Naive thymus-derived CD4-positive, alpha-beta T cell (primary cell): ENCODE measurements at places on chromosomes 11 and 22. TPM values are rescaled to one million over a fixed set of nuclear protein-coding genes. Genes with fewer than 3 reads are reported as not detected.

DNA sequence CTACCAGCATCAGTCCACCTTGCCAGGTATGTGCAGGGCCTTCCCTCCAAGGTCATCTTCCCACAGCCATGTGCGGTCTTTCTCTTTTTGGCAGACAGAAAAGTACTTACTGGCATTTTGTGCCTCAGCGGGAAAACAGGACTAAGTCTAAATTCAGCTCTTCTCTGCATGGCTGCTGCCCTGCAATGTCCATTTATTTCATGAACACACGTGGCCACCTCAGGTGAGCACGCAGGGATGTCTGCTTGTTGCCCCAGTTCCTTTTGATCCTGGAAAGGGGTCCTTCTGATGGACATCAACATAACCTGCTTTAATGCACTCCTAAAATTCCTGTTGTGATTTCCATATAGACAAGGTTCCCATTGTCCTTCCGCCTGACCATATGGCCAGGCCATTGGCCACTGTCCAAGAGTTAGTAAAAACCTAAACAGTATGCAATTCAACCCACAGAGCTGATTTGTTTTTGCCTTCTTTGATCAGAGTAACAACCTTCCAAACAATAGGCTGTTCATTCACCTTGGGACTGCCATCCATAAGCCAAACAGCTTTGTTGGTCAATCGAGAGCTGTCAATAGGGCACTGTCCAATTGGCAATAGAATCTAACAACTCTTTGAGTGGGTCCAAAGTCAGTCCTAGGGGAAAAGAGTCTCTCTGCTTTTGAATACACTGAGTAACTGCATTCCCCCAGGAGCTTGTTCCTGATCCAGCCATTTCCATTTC is 5.9 kb downstream of the TREH start:
- no peaks in the 10 kb centered on the region for H3K4me1 ChIP-seq
- no peaks in the 10 kb centered on the region for H3K27me3 ChIP-seq
- no peak overlapping the region for H3K27ac ChIP-seq
- H3K36me3 ChIP-seq, result no peaks in the 10 kb centered on the region
- H3K4me3 ChIP-seq, result no peak overlapping the region
- DNase-seq, result no peak

Gene FERMT3
- total RNA-seq, result 110 TPM

Gene APOBEC3F
- total RNA-seq, result 12.7 TPM

GRCh38 chr11:69659591-69659990 is 15.6 kb downstream of the LTO1 start:
- H3K27ac ChIP-seq, result no peak overlapping the region
- H3K27me3 ChIP-seq, result no peaks in the 10 kb centered on the region
- H3K4me1 ChIP-seq, result no peaks in the 10 kb centered on the region
- peaks cover 32% of the 10 kb centered on the region for H3K36me3 ChIP-seq

Gene FGF3
- not detected for total RNA-seq

Gene OR8G5
- total RNA-seq, result not detected

- H3K27ac ChIP-seq, result no peak overlapping the region
- H3K36me3 ChIP-seq, result no peaks in the 10 kb centered on the region
- no peaks in the 10 kb centered on the region for H3K27me3 ChIP-seq
- H3K4me1 ChIP-seq, result peaks cover 5% of the 10 kb centered on the region
Observed at GRCh38 chr22:49997932-49998717, 14.4 kb downstream of the IL17REL start.

Gene TRPM5
- 0.81 TPM for total RNA-seq

GRCh38 chr11:130804306-130805076 is 111.8 kb downstream of the SNX19 start:
- no peaks in the 10 kb centered on the region for H3K4me1 ChIP-seq
- H3K27me3 ChIP-seq, result no peaks in the 10 kb centered on the region
- H3K36me3 ChIP-seq, result no peaks in the 10 kb centered on the region
- no peak overlapping the region for H3K27ac ChIP-seq
- DNase-seq, result no peak

GRCh38 chr22:35563211-35563610 is 22.6 kb downstream of the RASD2 start:
- no peaks in the 10 kb centered on the region for H3K4me1 ChIP-seq
- no peaks in the 10 kb centered on the region for H3K36me3 ChIP-seq
- H3K4me3 ChIP-seq, result no peak overlapping the region
- no peaks in the 10 kb centered on the region for H3K27me3 ChIP-seq
- no peak overlapping the region for H3K27ac ChIP-seq

DNA sequence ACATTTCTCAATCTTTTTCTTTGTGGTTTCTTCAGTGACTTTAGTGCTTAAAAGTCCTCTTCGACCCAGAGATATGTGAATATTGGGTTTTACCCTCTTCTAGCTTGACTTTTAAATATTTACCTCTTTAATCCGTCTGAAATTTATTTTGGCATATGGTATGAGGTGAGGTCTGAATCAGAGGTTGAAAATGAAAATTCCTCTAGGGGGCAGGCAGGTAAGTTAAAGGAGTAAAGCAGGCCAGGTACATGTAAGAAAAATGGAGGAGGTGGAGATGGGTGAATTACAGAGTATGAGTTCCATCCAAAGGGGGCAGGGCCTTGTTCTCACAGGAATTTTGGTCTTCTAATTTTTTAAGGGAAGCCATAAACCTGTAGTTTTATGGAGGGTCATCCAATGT is 263.8 kb upstream of the NARS2 start:
- DNase-seq, result no peak
- H3K27ac ChIP-seq, result no peak overlapping the region
- H3K27me3 ChIP-seq, result no peaks in the 10 kb centered on the region
- no peaks in the 10 kb centered on the region for H3K4me1 ChIP-seq

DNA sequence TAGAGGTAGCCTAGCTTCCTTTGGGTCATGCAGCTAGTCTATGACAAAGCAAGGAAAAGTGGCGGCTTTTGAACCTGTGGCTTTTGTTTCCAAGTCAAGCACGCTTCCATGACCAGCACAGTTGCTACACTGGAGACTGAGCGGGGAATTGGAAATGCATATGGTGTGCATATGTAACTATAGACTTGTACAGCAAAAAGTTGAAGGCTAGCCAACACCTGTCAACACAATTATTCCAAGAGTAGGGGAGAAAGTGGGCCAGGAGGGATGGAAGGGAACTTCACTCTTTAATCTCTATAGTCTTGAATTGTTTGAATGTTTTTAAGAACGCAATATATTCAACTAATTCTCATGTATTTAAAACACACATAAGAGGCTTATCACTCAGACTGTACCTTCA is 218.5 kb upstream of the CADM1 start:
- no peak for DNase-seq
- H3K4me3 ChIP-seq, result no peak overlapping the region
- H3K36me3 ChIP-seq, result no peaks in the 10 kb centered on the region
- peaks cover 3% of the 10 kb centered on the region for H3K27me3 ChIP-seq

Gene BLID
- total RNA-seq, result not detected

GRCh38 chr11:2870969-2871680 is 14.4 kb downstream of the CDKN1C start:
- H3K36me3 ChIP-seq, result no peaks in the 10 kb centered on the region
- no peak overlapping the region for H3K27ac ChIP-seq
- no peak overlapping the region for H3K4me3 ChIP-seq
- DNase-seq, result no peak

Gene LAYN
- total RNA-seq, result 0.62 TPM

Gene ALDH3B1
- 3.2 TPM for total RNA-seq

DNA sequence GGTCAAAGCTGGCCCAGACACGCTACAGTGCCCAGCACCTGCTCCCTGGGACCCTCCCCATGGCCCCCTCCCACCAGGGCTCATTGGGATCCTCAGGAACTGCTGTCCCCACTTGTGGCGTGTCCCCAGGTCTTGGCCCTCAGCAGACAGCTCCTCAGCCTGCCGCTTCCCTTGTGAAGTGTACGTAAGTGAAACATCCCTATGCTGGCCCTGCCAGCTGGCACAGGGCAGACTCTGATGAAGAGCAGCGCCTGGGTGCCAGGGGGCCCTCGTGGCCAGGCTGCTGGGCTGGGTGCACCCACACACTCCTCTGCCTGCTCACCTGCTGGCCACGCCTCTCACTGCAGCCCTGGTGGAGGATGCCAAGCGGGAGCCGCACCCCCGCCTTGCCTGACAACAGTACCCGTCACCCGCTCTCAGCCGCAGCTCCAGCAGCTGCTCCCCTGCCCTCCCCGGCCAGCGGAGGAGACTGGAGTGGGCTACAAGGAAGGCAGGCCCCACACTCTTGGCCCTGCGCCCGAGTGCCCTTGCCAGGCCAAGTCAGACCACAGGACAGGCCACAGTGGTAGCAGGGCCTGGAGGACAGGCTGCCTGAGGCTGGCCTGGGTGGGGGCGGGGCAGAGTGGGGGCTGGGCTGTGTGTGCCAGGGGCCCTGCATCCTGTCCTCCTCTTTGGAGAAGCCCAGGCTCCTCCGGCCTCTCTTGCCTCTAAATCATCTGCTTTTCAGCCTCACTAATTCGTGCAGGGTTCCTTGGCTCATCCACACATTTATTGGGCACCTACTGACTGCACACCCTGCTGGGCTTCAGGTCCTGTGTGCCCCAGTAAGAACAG is 39.5 kb downstream of the IGF2 start:
- no peak overlapping the region for H3K4me3 ChIP-seq
- no peaks in the 10 kb centered on the region for H3K36me3 ChIP-seq

DNA sequence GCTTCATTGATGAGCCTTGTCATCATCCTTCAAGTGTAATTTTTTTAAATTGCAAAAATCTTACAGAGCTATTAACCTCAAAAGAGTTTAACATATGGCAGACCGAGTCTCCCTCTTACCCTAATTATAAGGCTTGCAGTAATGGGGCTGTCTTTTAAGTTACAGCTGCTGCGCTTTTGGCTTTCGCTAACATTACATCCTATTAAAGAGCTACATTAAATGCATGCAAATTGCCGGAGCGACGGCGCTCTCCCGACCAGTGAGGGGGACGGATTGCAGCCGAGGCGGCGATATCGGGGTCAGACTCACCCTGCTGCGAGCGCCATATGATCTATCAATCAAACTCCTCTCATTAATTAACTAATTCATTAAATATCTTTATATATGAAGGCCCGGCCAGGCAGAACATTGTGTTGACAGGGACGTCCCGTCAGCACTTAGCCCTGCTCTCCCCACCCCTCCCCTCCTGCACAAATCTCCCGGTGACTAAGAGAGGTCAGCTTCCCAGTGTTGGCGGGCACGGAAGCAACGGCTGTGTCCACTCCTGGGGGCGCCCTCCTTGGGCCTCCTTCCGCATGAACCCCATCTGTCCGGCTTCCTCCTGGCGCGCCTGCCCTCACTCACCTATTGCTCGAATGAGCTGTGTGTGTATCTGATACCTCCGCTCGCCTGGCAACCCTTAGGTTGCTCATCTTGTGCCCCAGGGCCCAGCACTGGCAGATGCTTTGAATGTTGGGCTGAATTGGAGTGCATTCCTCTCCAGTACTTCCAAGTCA is 156.0 kb upstream of the CADM1 start:
- no peaks in the 10 kb centered on the region for H3K36me3 ChIP-seq
- DNase-seq, result no peak
- no peak overlapping the region for H3K27ac ChIP-seq
- peaks cover 7% of the 10 kb centered on the region for H3K27me3 ChIP-seq
- no peaks in the 10 kb centered on the region for H3K4me1 ChIP-seq

DNA sequence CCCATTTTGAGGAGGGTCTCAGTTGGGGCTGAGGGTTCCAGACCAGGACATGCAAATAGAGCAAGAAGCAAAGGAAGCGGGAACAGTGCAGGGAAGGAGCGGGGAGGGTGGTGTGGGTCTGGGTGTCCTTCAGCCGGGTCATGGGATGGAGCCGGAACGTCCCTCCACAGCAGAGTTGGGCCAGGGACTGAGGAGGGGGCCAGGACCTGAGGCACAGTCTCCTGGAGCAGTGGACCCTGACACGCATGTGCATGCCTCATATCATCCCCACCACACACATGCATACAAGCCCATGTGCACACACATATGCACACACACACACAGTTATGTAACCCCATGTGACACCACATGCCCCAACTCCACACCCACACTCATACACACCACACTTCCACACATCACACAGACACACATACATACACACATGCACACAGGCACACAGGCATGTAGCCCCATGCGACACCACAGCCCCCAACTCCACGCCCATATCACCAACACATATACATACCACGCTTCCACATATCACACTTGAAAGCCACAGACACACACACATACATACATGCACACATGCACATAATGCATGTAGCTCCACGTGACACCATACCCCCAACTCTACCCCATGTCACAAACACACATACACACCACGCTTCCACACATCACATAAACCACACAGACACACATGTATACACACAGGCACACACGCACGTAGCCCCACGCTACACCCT is 1026.6 kb downstream of the BRD1 start:
- no peaks in the 10 kb centered on the region for H3K36me3 ChIP-seq
- no peak overlapping the region for H3K4me3 ChIP-seq
- no peaks in the 10 kb centered on the region for H3K4me1 ChIP-seq
- DNase-seq, result no peak

DNA sequence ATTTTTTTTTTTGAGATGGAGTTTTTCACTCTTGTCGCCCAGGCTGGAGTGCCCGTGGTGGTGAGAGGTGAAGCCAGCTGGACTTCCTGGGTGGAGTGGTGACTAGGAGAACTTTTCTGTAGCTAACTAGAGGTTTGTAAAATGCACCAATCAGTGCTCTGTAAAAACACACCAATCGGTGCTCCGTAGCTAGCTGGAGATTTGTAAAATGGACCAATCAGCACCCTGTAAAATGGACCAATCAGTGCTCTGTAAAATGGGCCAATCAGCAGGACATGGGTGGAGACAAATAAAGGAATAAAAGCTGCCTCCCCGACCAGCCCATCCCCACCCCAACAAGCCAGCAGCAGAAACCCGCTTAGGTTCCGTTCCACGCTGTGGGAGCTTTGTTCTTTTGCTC is 4.4 kb upstream of the RAPSN start:
- H3K27me3 ChIP-seq, result no peaks in the 10 kb centered on the region
- H3K4me3 ChIP-seq, result no peak overlapping the region
- DNase-seq, result no peak
- H3K4me1 ChIP-seq, result no peaks in the 10 kb centered on the region
- H3K27ac ChIP-seq, result no peak overlapping the region

Gene PES1
- total RNA-seq, result 83.5 and 84.2 TPM in 2 replicates

- no peak overlapping the region for H3K27ac ChIP-seq
- DNase-seq, result no peak
- no peak overlapping the region for H3K4me3 ChIP-seq
- H3K27me3 ChIP-seq, result no peaks in the 10 kb centered on the region
Observed at GRCh38 chr11:118081241-118081958, 4.5 kb downstream of the TMPRSS4 start.
